Activated T-helper 2 cell treated with anti-CD3 and anti-CD28 coated beads, Interferon-gamma antibody, Interleukin-2, Interleukin-4, amounts not matched to agents 10 μg/mL and 5 μg/mL and 100 μg/mL, durations not matched to agents 14 hours and 24 hours and 36 hours (primary cell): ENCODE measurements at places on chromosomes 1 and 21. TPM values are rescaled to one million over a fixed set of nuclear protein-coding genes. Genes with fewer than 3 reads are reported as not detected.

DNA sequence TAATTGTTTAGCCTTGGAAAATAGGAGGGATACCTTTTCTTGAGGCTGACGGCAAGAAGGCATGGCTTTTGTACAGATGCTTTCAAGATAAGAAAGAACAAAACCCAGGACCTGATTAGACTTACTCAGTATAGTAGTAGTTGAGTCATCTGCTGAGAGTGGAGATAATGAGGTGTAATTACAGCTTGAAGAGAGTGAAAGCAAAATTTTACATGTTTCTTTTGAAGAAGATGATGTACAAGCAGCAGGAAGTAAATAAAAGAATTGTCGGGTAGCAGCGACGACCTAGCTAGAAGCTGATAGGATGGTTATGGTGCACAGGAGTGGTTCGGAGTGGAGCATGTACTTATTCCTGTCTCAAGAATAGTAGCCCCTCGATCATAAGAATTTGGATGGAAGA lies 6.6 kb downstream of the ANGPTL1 start:
- peaks cover 3% of the 10 kb centered on the region for H3K27me3 ChIP-seq
- H3K36me3 ChIP-seq = no peaks in the 10 kb centered on the region
- peaks cover 7% of the 10 kb centered on the region for H3K4me1 ChIP-seq
- H3K27ac ChIP-seq = no peak overlapping the region
- no peak for DNase-seq

TNFSF4 gene
- total RNA-seq = 1.1 and 1.3 TPM in 2 replicates

DNA sequence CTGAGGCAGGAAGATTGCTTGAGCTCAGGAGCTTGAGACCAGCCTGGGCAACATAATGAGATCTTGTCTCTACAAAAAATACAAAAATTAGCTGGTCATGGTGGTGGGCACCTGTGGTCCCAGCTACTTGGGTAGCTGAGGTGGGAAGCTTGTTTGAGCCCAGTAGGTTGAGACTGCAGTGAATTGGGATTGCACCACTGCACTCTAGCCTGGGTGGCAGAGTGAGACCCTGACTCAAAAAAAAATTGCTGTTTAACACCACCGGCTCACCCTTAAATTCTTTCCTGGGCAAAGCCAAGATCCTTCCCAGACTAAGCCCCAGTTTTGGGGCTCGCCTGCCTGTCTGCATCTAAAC lies 6.6 kb upstream of the NSUN4 start:
- DNase-seq = no peak
- no peak overlapping the region for H3K4me3 ChIP-seq
- no peaks in the 10 kb centered on the region for H3K36me3 ChIP-seq
- no peak overlapping the region for H3K27ac ChIP-seq
- H3K27me3 ChIP-seq = no peaks in the 10 kb centered on the region

GRCh38 chr1:226638608-226639007 lies 90.0 kb downstream of the STUM start:
- H3K27ac ChIP-seq = no peak overlapping the region
- no peak for DNase-seq
- H3K4me3 ChIP-seq = no peak overlapping the region
- peaks cover 28% of the 10 kb centered on the region for H3K4me1 ChIP-seq
- H3K27me3 ChIP-seq = no peaks in the 10 kb centered on the region

GRCh38 chr1:86765073-86765472 lies 60.7 kb downstream of the SH3GLB1 start:
- no peak for DNase-seq
- H3K4me1 ChIP-seq = no peaks in the 10 kb centered on the region
- no peak overlapping the region for H3K27ac ChIP-seq
- peaks cover 11% of the 10 kb centered on the region for H3K27me3 ChIP-seq

DNA sequence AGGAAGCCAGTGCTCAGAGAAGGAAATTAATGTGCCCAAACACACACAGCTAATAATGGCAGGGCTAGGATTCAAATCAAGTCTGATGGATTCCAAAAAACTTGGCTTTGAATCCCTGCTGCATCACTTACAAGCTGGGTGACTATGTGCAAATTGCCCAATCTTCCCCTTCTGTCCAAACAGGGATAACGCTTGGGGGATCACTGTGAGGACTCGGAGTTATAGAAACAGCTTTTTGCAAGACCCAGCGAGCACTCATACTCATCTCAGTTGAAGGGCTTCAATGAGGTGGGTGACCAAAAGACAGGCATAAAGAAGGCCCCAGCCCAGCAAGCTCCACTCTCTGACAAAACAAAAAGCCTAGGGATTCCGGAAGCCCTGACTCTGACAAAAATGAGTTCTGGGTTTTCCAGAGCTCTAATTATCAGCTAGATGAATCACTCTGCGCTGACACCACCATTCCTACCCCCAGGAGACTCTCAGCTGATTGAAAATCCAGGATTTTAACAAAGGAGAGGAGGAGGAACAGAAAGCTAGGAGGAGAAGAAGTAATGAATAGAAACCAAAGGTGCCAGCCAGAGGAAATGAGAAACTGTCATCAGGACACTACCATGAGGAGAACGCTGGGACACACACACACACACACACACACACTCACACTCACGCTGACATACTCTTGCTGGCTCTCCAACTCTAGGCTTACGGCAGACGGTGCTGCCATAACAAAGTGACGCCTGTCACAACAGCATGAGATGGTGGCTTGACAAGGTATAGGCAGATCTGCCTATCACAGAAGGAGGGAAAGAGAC lies 1.6 kb upstream of the STK40 start:
- peak overlapping the region; percentile 83 for H3K4me3 ChIP-seq
- peaks cover 31% of the 10 kb centered on the region for H3K4me1 ChIP-seq
- H3K27me3 ChIP-seq = no peaks in the 10 kb centered on the region
- H3K27ac ChIP-seq = peak overlapping the region; percentile 94

DNA sequence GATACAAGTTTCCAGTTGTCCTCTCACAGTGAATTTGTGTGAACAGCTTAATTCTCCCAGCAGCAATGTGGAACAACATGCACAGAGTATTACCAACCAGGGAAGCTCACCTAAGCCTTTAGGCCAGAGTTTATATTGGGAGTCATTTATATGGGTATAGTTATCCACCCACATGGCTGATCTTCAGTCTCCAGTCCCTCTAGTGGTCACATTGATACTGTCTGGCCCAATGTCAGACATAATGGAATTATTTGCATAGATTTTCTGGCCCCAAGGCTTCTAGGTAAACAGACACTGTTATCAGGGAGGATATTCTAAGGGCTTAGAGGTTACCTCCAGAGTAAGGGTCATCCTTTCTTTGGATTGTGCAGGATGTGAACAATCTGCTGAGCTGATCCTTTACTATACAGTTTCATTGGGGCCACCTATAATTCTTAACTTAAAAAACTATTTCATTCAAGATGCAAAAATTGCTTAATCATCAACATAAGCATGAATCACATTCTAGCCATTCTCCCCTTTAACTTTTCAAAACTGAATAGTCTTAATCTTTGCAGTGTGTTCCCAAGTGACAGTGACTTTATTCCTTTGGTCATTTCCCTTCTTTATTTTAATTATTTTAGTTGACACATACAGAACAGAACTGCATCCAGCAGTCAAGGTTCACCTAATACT lies 210.9 kb downstream of the LTN1 start:
- DNase-seq = no peak
- no peak overlapping the region for H3K27ac ChIP-seq
- no peaks in the 10 kb centered on the region for H3K27me3 ChIP-seq
- H3K4me3 ChIP-seq = no peak overlapping the region
- peaks cover 14% of the 10 kb centered on the region for H3K36me3 ChIP-seq
- H3K4me1 ChIP-seq = no peaks in the 10 kb centered on the region

DNA sequence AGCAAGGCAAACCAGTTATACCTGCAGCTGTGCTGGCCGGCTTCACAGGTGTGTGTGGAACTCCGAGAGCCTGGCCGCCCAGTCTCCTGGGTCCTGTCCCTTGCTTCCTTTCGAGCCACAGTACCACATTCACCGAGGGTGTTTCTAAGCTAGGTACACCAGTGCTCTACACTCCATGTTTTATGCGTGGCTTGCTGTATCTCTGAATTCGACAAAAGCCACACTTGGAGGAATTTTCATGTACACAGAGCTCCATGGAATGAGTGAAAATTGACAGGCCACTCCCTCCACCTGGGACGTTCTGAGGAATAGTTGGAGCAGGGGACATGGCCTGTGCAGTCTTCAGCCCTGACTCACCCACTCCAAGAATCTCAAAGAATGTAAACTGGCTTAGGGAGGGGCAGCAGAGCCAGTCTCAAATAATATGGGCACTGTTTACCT lies 14.0 kb downstream of the ETS2 start:
- H3K4me1 ChIP-seq = peaks cover 14% of the 10 kb centered on the region
- no peak for DNase-seq
- peaks cover 97% of the 10 kb centered on the region for H3K36me3 ChIP-seq
- no peak overlapping the region for H3K27ac ChIP-seq

GRCh38 chr21:38477226-38477625 lies 21.1 kb downstream of the ERG start:
- peaks cover 31% of the 10 kb centered on the region for H3K4me1 ChIP-seq
- no peak for DNase-seq
- no peak overlapping the region for H3K4me3 ChIP-seq
- H3K27ac ChIP-seq = no peak overlapping the region
- H3K36me3 ChIP-seq = peaks cover 3% of the 10 kb centered on the region

- no peak overlapping the region for H3K27ac ChIP-seq
- no peaks in the 10 kb centered on the region for H3K36me3 ChIP-seq
- H3K4me3 ChIP-seq = no peak overlapping the region
- no peak for DNase-seq
Measured at GRCh38 chr1:226761322-226761721, 22.2 kb upstream of the ITPKB start.

GRCh38 chr1:170284951-170285350 lies 139.2 kb downstream of the NTMT2 start:
- H3K36me3 ChIP-seq = no peaks in the 10 kb centered on the region
- no peaks in the 10 kb centered on the region for H3K4me1 ChIP-seq
- no peak overlapping the region for H3K4me3 ChIP-seq
- no peaks in the 10 kb centered on the region for H3K27me3 ChIP-seq

ANGPTL7 gene
- not detected in 2 replicates for total RNA-seq

GPR3 gene
- 3.7 and 3.9 TPM in 2 replicates for total RNA-seq

ATXN7L2 gene
- 11.9 and 12.9 TPM in 2 replicates for total RNA-seq

- peaks cover 16% of the 10 kb centered on the region for H3K27me3 ChIP-seq
- DNase-seq = no peak
- H3K4me3 ChIP-seq = no peak overlapping the region
- H3K4me1 ChIP-seq = no peaks in the 10 kb centered on the region
- no peaks in the 10 kb centered on the region for H3K36me3 ChIP-seq
Measured at GRCh38 chr1:229938551-229938950, 128.5 kb upstream of the GALNT2 start.

DNA sequence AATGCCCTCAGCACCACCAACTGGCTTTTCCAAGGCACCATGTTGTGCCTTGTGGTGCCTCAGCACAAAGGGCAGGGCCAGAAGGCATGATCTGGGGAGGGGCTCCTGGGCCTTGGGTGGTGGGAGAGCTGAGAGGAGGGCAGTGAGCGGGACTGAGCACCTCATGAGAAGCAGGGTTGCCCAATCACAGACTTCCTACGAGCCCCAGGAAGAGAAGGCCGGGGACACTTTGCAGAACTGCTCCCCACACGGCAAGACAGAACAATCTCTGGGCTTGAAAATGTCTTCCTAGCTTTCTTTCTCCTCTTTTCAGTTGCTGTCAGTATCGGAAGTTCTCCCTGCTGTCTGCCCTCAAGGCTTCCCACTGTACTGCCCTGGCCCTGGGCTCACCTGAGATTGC lies 6.8 kb downstream of the KCNJ10 start:
- H3K4me1 ChIP-seq = no peaks in the 10 kb centered on the region
- no peak for DNase-seq
- H3K4me3 ChIP-seq = no peak overlapping the region
- H3K27me3 ChIP-seq = peaks cover 27% of the 10 kb centered on the region
- no peaks in the 10 kb centered on the region for H3K36me3 ChIP-seq

GRCh38 chr1:153536012-153536670 lies 350 bp upstream of the S100A6 start:
- peak overlapping the region; percentile 90 for H3K4me3 ChIP-seq
- peaks cover 24% of the 10 kb centered on the region for H3K36me3 ChIP-seq
- DNase-seq = peak; percentile 81
- H3K27me3 ChIP-seq = no peaks in the 10 kb centered on the region
- peak overlapping the region; percentile 97 for H3K27ac ChIP-seq
- peaks cover 64% of the 10 kb centered on the region for H3K4me1 ChIP-seq

GRCh38 chr1:66154394-66154793 lies 361.7 kb downstream of the PDE4B start:
- H3K27me3 ChIP-seq = peaks cover 34% of the 10 kb centered on the region
- no peak for DNase-seq
- H3K4me3 ChIP-seq = no peak overlapping the region
- no peaks in the 10 kb centered on the region for H3K4me1 ChIP-seq

GABRD gene
- not detected in 2 replicates for total RNA-seq

- no peak for DNase-seq
- H3K36me3 ChIP-seq = no peaks in the 10 kb centered on the region
- no peak overlapping the region for H3K4me3 ChIP-seq
- H3K27me3 ChIP-seq = no peaks in the 10 kb centered on the region
- no peak overlapping the region for H3K27ac ChIP-seq
Measured at GRCh38 chr1:18443587-18444520, 36.9 kb upstream of the KLHDC7A start.

ATF6 gene
- 29.6 and 30.4 TPM in 2 replicates for total RNA-seq

DNM3 gene
- total RNA-seq = 0.37 and 0.41 TPM in 2 replicates

NTNG1 gene
- not detected in 2 replicates for total RNA-seq

GRCh38 chr1:175814885-175815284 lies 71.5 kb upstream of the TNR start:
- peaks cover 6% of the 10 kb centered on the region for H3K27me3 ChIP-seq
- no peaks in the 10 kb centered on the region for H3K36me3 ChIP-seq
- no peak for DNase-seq
